Mesenteric fat pad (tissue), 1 donor: ENCODE measurements at places on chromosomes 5 and 9. TPM values are rescaled to one million over a fixed set of nuclear protein-coding genes. Genes with fewer than 3 reads are reported as not detected.

GRCh38 chr5:97119007-97119390, 23.4 kb downstream of the LIX1 start:
- no peak for DNase-seq

- DNase-seq: no peak
Measured at GRCh38 chr9:14350754-14351153, 36.8 kb upstream of the NFIB start.

DNA sequence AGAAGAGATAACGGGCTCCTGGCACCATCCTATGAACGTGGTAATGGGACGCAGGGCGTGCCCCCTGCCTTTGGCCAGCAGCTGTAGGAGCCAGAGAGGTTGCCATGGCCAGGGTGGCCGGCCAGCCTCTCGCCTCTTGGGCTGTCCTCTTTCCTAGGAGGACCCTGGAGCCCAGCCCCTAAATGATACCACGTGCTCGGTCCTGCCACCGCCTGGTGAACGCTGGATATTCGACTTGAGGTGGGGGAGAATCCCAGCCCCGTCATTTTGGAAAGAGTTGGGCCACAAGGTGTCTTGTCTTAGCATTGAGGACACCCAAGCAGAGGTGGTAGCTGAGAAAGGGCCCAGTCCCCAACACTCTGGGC, 391 bp upstream of the NRG2 start:
- no peak for DNase-seq

GRCh38 chr5:98846520-98846919, 73.1 kb downstream of the RGMB start:
- no peak for DNase-seq

DNA sequence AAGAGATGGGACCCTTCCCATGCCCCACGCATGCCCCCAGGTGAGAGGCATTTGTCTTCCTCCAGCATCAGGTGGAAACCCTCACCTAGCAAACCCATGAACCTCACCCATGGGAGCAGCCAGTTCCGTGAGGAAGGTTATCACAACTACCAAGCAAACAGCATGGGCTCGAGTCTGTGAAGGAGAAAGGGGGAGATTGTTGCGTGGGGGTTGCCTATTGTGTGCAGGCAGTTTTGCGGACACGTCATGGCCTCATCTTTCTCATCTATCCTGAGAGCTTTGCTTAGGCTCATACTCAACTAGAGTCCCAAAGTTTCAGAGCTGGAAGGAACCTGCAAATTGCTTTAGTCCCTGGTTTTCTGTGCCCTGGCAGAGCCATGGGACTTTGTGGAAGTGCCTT, 73.6 kb upstream of the TGFBR1 start:
- no peak for DNase-seq

Gene SH2D3C
- total RNA-seq: 28.1 TPM

Gene TSLP
- 1.5 TPM for total RNA-seq

Gene TMC1
- 0.48 TPM for total RNA-seq

Gene BNC2
- total RNA-seq: 27.5 TPM
